ENCODE measurements at places on chromosomes 12 and 14.

- DNase-seq, result peak; percentile 63
These were observed 3.5 kb downstream of the SLC7A7 start for GRCh38 chr14:22811722-22812121.

DNA sequence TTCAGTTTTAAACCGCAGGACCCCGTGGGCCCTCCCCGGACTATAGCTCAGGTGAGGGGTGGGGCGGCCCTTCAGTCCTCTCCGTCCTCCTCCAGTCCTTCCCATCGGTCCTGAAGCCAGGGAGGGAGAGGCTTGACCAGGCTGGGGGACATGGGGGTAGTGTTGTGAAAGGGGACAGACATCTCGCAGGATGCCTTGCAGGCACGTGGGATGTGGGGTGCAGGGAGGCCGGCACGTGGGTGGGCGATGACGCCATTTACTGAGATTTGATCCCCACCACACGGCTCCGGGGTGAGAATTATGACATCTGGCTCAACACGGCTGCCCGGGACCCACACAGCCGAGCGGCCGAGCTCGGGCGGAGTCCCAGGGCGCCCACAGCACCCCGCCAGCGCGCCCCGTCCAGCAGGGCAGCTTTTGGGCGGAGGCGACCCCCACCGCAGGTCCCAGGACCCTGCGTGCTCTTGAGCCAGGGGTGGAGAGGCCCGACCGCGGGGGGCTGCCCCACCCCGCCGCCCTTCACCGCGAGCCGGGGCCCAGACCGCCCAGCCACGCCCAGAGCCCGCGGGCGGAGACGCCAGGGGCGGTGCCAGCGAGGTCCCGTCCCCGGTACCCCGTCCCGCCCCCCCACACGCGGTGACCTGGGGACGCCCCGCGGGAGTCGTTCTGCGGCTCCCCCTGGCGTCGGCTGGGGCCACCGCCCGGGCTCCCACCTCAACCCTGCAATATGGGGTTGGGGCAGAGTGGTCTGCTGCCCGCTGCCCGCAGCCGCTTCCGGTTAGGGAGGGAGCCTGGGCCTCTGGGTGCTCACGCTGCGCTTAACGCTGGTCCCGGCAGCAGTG is 3.3 kb upstream of the EXOC3L4 start:
- peak; percentile 76 for DNase-seq

- DNase-seq, result no peak
These were observed 207.0 kb downstream of the SLC41A2 start for GRCh38 chr12:104751120-104751519.

DNA sequence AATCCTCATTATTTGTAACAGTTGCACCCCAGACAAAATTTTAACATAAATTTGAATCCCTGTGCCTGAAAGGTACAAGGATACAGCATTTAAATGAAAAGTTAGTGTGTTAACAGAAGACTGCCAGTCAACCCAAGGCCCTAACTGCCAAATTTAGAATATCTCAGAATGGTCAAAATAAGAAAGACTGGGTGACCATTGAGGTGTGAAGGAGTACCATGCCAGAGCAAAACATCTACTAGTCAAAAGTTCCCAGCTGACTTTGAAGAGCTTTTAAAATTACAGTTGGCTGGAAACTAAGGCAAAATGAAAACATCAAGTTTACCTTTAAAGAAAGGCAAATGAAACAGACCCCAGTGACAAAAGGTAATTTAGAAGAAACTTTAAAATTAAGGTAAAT is 18.4 kb downstream of the SAV1 start:
- DNase-seq, result no peak

GRCh38 chr12:49698619-49699545 is 8.3 kb downstream of the FMNL3 start:
- DNase-seq, result peak; percentile 96

- DNase-seq, result no peak
These were observed 17.8 kb downstream of the FAIM2 start for GRCh38 chr12:49885663-49886461.

- DNase-seq, result no peak
These were observed 507 bp upstream of the FKBP4 start for GRCh38 chr12:2794191-2794735.

DNA sequence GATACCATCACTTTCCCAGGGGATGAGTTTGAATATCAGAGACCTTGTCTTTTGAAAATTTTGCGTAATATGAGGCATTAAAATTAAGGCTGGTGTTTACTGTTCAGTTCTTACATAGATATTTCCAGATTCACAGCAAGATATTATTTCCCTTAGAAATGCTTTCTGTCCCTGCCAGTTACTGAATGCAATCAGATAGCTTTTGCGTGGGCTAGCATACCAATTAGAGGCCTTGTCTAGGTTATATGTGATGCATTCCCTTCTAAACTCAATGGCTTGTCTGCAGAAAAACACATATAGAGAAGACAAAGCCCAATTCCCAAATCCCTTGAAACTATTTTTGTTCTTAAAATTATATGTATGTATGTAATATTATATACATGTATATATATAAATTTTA is 167.8 kb downstream of the RMST start:
- DNase-seq, result no peak

- no peak for DNase-seq
These were observed 13.1 kb downstream of the BATF start for GRCh38 chr14:75535164-75535898.

Measured in MV-4-11 (cell line).